Type B pancreatic cell (in vitro differentiated cells): ENCODE measurements at places on chromosomes 7 and 10. TPM values are rescaled to one million over a fixed set of nuclear protein-coding genes. Genes with fewer than 3 reads are reported as not detected.
A peak's percentile ranks its signal among the peaks of the same experiment; 100 is the strongest.

GRCh38 chr10:130550952-130551674 is 414.9 kb downstream of the GLRX3 start:
- no peak for DNase-seq

GRCh38 chr10:102919246-102919959 is 1.3 kb downstream of the CNNM2 start:
- DNase-seq: no peak

DNA sequence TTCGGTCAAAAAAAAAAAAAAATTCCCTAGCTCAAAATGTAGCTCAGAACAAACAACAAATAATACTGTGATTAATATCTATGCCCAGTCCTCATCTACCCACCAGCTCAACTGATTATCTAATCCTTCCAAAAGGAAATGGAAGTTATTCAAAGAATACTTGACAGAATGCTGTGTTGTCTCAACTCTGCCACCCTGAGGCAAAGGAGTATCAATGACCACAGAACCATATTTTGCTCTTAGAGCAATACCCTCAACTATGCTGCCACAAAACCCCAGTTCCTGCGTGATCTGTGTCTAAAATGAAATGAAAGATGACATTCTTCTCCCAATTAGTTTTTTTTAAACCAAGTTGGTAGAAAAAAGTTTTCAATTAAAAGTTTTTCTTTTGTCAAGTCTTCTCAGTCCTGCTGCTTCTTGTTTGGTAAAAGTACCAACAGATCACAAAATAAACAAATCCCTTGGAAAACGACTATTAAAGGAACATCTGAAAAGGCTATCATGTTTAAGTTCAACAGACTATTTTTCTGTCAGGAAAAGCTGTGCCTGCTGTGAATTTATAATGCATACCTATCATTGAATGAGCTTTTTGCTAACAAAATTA is 21.6 kb downstream of the RBM28 start:
- DNase-seq: no peak

DNA sequence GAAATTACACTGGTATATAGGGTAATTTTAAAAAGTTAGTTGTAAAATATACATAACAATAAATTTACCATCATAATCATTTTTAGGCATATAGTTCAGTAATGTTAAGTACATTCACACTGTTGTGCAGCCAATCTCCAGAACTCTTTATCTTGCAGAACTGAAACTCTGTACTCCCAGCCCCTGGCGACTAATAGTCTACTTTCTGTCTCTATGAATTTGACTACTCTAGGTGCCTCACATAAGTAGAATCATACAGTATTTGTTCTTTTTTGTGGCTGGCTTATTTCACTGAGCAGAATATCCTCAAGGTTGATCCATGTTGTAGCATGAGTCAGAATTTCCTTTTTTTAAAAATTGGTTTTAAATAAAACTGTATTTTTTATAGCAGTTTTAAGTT is 41.4 kb downstream of the NRF1 start:
- DNase-seq: no peak

- peak; percentile 37 for DNase-seq
Measured at GRCh38 chr7:31104361-31105255, 52.5 kb downstream of the ADCYAP1R1 start.

DNA sequence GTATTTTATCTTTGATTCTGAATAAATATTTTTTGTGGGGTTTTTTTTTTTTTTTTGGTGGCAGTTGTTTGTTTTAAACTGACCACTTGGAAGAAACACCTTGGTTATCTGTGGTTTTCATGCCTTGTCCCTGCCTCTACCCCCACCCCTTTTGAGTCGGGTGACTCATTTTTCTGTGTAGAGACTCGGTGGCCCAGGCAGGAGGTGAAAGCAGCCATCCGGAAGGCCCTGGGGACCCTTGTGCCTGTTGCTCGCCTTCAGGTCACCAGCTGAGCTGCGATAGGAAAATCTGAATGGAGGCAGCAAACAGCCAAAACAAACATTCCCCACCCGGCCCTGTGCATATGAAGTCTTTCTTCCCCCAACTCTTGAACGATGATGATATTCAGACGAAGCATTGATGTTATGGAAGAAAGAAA is 22.8 kb downstream of the CYP17A1 start:
- no peak for DNase-seq

DNA sequence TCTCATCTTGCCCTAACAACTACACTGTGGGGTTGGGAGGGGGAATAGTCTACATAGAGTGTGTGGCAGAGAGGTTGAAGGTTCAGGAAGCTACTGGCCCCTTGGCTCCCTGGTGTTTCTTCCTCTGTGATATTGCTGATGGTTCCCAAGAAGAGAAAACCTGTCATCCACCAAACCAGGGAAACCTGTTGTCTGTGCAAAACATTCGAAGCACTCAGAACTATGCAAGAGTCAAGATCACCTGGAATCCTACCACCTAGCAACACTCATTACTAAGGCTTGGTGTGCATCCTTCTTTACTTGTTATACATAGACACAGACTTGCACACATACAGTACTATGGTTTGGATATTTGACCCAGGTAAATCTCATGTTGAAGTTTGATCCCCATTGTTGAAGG is 46.5 kb upstream of the MKI67 start:
- DNase-seq: no peak

DNA sequence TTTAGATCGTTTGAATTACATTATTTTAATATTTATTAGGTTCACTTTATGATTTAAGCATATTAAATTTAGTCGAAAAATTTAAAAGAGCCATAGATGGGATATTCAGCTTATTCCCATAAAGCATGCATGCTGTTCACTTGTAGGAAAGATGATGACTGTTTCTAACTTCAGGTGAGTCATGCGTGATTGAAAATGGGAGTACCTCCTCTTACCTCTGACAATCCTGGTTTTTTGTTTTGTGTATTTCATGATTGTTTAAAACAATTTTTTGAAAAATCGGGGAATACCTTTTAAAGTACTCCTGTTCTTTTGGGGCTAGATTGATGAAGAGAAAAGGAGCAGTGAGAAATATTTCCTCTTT is 1.4 kb downstream of the TNKS2 start:
- DNase-seq: no peak

DNA sequence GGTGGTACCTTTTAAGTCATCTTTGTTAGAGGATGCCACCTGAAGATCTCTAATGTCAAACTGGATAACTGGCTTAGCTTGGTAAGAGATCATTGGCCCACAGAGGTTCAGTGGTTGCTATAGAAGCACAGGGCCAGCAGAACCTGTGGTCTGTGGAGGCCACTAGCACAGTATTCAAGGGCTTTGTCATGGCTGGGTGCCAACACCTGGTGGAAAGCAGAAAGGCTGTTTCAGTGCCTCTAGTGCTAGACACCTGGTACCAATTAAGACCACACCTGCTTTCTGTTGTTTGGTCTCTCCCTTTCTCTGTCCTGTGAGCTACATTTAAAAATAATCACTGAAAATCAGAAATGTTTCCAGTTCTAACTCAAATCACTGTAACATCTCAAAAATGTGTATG is 10.0 kb upstream of the PCGF5 start:
- no peak for DNase-seq

- peak; percentile 80 for DNase-seq
Measured at GRCh38 chr7:95916573-95917297, 144.4 kb downstream of the DYNC1I1 start.

GRCh38 chr7:26005683-26006410 is 146.2 kb upstream of the NFE2L3 start:
- DNase-seq: no peak

- no peak for DNase-seq
Measured at GRCh38 chr10:21953585-21954057, 49.9 kb downstream of the DNAJC1 start.

GRCh38 chr7:116740755-116741462 is 68.9 kb downstream of the MET start:
- DNase-seq: no peak

- no peak for DNase-seq
Measured at GRCh38 chr7:138872576-138872975, 74.6 kb upstream of the ATP6V0A4 start.

DNA sequence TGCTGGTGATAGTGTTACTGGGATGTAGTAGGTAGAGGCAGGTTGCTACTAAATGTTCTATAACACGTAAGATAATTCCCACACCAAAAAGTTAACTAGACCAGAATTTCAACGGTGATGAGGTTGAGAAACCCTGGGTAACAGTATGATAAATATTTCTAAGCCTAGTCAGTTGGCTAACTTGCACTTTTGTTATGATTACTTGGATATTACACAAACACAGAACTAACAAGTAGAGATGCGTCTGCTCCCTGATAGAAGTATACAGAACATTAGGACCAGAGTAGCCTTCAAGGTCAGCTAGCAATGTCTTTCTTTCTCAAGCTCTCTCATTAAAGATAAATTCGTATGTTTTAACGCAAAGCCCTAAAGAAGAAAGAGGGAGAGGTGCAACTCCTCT is 86.2 kb upstream of the FZD8 start:
- no peak for DNase-seq

- no peak for DNase-seq
Measured at GRCh38 chr10:1049425-1049958, 573 bp upstream of the IDI1 start.

DNA sequence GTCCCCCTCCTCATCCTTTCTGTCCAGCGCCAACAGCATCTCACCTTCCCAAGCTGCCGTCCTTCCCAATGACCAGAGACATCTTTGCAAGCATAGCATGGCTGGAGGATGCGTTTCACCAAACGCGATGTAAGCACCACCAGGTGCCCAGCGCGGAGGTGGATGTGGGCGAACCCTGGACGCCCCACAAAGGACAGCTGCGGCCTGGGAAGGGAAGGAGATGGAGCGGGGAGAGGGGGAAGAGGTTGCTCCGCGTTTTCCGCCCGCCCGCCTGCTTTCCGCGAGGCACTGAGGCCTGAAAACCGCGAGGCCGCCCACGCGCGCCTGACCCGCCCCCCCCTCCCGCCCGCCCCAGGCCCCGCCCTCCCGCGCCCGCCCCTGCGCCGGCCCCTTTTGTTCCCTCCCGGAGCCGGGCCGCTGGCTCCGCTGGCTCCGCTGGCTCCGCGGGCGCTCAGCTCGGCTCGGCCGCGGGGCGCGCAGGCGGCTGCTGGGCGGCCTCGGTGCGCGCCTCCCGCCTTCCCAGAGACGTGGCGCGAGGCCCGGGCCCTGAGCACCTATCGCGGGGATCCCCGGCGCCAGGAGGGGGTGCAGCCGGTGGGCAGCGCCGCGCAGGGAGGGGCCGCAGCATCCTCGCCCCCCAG is at the start of gene CLIP2:
TSS of gene CLIP2 (plus strand) at position 390 of the 641 bp plus-strand sequence. CDS start 28,140 bp downstream, outside the sequence.
- DNase-seq: peak; percentile 83

- DNase-seq: no peak
Measured at GRCh38 chr7:132390705-132391104, 185.6 kb downstream of the PLXNA4 start.

- DNase-seq: no peak
Measured at GRCh38 chr7:156768698-156769472, 124.1 kb downstream of the LMBR1 start.

DNA sequence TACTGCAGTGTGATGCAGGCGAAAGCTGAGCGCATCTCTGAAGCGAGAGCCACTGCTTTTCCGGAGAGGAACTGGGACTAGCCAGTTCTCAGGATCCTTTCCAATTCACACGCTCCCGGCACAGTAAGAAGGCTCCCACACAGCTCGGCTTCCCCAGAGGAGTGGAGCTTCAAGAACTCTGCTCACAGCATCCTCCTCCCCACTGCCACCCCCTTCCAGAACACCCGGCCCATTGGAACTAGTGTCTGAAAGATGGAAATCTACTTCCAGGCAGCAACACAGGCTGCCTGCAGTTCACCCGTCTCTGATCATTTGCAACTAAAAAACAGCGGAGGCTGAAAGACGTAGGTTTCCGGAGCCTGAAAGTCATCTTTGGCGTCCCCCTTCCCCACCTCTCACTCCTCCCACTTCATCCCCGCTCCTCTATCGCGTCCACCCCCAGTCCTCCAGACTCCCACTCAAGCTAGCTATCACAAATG is at the start of gene DGKB:
TSS of gene DGKB (minus strand) at position 163 of the 479 bp plus-strand sequence.
- DNase-seq: no peak

DNA sequence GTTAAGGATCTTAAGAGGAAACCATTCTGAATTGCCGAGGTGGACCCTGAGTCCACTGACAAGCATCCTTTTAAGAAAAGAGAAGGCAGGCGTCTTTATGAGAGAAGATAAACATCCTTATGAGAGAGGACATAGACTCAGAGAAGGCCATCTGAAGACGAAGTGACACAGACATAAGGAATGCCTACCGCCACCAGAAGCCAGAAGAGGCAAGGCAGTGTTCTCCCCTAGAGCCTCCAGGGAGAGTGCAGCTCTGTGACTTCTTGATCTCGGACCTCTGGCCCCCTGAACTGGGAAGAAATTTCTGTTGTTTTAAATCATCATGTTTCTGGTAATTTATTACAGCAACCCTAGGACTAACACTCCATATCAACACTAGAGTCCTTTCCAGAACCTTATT is 25.2 kb upstream of the ING3 start:
- DNase-seq: no peak

GRCh38 chr7:40721342-40721949 is 586.6 kb downstream of the SUGCT start:
- DNase-seq: no peak

DNA sequence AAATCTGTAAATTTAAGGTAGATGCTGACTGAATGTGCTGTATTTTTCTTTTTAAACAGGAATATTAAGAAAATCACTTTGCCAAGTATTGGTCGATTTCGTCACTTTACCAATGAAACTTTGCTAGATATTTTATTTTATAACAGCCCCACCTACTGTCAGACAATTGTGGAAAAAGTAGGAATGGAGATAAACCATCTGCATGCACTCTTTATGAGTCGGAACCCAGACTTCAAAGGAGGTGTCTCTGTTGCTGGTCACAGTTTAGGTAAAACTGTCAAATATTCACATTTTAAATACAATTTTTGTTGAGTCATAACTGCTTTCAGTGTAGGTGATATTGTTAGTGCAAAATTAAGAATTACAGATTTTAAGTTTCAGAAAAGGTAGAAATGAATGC is 25.2 kb downstream of the SEC23IP start:
- no peak for DNase-seq

Gene CALML3
- not detected in 2 replicates for total RNA-seq

Gene FAM25G
- total RNA-seq: not detected in 2 replicates

Gene LBX1
- total RNA-seq: 4.7 TPM in 1 of 2 replicates, not detected in the other
